CD4-positive, alpha-beta T cell treated with Interleukin-4 for 4 hours (primary cell): ENCODE measurements at places on chromosomes 12 and 14.
A peak's percentile ranks its signal among the peaks of the same experiment; 100 is the strongest.

DNA sequence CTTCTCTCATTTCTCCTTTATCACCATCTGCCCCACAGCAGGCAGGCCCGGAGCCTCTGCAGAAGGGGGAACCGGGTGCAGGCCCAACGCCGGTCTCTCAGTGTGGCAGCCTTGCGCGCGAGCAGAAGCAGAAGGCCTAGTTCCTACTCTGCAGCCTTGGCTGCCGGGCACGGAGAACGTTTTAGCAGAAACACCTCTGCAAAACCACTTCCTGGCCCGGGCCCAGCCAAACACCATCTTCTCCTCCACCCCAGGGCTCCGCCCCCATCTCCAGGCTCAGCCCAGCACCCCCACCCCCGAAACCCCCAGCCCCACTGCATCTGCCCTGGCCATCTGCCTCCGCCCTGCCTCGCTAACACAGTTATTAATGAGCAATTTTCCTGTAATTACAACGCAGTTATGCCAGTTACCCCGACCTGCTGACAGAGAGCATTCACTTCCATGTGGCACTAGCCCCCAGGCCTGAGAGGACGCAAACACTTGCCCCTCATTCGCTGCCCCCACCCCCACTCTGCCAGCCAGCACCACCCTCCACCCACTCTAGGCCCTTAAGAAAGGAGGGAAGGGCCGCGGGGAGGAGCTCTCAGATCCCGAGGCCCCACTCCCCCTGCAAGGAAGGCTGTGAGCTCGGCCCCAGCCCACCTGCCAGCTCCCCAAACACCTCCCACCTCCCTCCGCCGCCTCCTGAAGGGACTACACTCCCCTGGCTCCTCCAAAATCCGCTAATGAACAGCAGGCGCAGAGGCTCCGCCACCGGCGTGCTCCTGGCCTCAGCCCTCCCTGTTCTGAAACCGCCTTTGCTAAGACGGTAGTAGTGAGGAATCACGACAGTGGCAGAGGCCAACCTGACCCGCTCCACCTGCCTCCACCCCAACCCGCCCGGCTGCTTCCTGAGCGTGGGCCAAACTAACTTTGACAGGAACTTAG is 44.7 kb upstream of the FBRSL1 start:
- DNase-seq: peak; percentile 84

DNA sequence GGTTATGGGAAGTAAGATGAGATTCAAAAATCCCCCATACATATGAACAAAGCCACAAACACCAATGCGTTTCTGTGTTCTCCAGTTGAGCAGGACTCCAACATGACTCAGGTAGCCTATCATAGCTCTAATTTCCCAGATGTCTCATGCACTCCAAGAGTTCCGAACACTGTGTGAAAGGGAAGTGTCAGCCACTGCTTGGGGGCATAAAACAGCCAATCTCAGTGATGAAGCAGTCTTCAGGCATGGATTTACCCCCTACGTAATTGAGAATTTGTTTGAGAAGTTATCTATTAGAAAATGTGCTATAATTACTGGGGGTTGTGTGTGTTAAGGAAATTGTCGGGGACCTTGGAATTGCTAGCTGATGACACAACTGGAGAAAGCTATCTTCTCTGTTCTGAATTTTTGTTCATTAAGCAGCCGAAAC is 153.9 kb upstream of the AVPR1A start:
- no peak for DNase-seq

DNA sequence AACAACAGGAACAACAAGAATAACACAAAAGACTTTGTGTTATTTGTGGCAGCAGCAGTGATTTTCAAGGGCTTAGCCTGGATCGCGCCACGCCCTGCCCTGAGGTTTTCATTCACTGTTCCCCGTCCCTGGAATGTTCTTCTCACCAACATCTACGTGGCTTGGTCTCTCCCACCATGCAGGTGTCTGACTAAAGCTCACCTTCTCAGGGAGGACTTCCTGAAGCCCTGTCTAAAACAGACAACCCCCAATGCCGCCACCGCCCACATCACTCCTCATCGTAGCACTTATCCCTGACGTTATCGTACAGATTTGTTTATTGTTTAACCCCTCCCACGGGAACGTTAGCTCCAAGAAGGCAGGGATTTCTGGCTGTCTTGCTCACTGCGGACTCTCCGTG is 40.4 kb downstream of the P2RX4 start:
- DNase-seq: no peak

GRCh38 chr14:74911704-74912103 is 11.4 kb downstream of the RPS6KL1 start:
- no peak for DNase-seq

DNA sequence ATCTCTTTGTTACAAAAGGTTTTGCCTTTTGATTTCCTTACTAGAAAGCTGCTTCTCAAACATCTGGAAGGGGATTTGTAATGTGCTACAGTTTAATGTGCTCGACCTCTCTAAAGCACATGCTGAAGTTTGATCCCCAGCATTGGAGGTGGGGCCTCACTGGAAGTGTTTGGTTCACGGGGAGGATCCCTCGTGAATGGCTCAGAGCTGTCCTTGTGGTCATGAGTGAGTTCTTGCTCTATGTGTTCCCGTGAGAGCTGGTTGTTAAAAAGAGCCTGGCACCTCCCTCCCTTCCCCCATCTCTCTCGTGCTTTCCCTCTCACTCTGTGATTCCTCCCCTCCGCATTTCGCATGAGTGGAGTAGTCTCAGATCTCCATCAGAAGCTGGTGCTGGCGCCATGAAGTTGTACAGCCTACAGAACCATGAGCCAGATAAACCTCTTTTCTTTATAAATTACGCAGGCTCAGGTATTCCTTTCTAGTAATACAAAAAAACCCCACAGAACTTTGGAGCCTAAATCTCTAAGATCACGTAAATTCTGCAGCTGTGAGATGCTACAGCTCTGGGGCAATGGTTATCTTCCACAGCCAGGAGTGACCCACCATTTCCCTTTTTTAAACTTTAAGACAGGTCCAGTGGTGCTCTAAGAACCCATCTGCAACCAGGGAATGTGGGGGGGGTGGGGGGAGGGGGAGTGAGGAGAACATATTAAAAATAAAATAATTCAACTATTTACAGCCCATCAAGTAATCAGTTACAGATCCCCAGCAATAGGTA is 214.4 kb downstream of the FOXN3 start:
- no peak for DNase-seq

DNA sequence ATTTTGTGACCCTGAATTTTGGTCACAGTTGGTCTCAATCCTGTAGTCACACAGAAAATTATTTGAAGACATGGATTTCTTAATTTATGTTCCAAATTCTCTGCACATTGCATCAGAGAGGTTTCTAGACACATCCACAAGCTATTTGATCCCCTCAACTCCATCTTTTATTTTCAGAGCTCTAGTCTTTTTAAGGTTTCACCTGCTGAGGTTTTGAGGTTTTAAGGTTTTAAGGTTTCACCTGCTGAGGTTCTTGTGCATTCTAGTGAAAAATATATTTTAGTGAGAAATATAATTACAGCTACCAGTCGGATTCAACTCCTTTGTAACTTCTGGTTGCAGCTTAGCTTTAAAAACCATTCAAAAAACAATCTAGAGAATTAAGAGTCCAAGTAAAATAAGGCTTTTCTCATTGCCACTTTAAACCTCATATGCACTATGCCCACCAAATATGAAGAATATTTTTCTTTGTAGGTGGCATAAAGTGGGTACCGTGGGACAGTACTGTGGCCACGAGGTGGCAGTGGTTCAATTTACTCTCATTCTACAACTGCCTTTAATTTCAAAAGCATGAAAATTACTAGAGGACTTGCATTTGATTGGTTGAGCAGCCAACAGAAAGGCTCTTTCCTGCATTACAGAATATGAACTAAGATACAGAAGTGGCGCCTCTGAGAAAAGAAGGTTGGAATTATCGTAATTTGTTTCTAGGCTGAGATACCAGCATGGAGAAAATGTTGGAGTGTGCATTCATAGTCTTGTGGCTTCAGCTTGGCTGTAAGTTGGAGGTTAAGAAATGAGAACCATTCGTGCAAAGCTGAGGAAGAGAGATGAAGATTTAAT is 366.5 kb upstream of the OR4E1 start:
- peak; percentile 55 for DNase-seq

- DNase-seq: no peak
These were observed 19.5 kb upstream of the ITGA5 start for GRCh38 chr12:54438517-54438916.

GRCh38 chr12:56801661-56802622 is 38.8 kb downstream of the HSD17B6 start:
- DNase-seq: no peak

DNA sequence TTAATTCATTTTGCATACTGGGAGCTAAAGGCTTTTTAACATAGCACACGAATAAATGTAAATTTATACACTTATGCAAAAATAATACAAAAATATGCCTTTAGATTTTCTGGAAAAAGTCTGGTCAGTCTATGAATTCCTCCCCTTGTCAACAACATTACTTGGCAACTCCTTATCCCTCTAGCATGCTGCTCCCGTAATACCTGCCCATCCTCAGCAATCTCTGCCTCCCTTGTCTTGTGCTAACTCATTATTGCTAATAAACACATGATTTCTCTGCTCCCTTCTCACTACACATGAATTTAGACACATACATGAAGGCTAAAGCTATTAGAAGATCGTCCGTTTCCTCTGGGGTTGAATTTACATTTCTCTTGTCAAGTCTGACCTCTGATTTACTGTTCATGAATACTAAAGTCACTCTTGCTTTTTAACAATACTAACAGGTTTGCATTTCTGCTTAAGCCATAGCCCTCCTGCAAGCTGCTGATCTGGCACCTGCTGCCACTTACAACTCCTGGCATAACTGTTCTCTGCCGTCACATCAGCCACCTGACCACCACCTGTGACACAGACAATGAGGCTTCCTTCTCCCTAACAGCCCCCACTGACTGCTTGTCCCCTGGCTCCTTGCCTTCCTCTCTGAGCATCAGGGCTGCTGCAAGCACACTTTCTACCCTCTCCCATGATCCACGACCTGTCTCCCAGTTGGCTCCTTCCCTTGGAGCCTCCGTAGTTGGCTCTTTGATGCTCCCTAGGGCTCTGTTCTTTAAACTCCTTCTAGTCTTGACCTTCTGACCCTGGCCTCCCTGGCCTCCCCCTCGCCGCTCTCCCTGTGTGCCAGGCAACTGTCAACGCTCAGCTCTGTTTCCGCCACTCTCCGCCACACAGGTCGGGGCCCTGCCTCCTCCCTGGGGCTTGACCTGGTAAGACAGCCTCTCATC is 177.6 kb downstream of the CALM1 start:
- DNase-seq: no peak

DNA sequence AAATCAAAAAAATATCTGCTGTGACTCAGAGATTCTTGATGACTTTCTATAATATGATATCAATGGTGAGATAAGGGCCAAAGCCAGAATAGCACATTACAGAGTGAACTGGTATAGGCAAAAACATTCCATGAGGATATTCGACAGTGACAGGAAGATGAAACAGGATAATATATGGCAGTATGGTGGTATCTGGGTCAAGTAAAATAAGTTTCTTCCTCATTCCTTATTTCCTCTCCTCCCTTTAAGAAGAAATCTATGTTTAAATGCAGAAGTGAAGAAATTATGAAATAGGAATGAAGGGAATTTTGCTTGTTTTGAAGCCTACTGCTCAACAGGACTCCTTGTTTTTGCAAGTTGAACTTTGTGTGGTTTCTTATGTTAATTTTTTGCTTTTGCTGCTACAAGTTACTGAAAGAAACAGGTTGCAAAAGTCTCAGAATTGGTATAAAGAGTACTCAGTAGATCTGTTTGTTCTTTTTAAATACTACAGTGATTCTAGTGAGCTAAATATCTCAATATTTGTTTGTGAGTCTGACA is 7.0 kb downstream of the ACSS3 start:
- DNase-seq: no peak

GRCh38 chr12:124744659-124745464 is 118.8 kb downstream of the SCARB1 start:
- DNase-seq: no peak

DNA sequence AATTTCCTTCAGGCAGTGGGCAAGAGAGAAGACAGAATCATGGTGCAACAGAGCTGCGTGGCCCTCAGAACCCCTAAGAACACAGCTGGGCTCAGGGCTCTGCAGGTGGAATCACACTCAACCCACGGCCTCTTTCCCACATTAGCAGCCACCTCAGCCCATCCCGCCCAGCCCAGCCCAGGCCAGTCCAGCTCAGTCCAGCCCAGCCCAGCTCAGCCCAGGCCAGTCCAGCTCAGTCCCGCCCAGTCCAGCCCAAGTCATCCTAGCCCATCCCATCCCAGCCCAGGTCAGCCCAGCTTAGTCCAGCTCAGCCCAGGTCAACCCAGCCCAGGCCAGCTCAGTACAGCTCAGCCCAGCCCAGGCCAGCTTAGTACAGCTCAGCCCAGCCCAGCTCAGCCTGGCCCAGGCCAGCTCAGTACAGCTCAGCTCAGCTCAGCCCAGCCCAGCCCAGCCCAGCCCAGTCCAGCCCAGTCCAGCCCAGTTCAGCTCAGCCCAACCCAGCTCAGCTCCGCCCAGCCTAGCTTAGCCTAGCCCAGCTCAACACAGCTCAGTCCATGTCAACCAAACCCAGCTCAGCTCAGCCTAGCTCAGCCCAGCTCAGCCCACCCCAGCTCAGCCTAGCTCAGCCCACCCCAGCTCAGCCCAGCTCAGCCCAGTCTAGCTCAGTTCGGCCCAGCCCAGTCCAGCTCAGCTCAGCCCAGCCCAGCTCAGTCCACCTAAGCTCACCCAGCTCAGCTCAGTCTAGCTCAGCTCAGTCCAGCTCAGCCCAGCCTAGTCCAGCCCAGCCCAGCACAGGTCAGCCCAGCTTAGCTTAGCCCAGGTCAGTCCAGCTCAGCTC is 183.1 kb downstream of the TMEM121 start:
- no peak for DNase-seq

- DNase-seq: no peak
These were observed 165.4 kb upstream of the PWP1 start for GRCh38 chr12:107519906-107520859.

- no peak for DNase-seq
These were observed 35.0 kb upstream of the FUT8 start for GRCh38 chr14:65377576-65377975.

DNA sequence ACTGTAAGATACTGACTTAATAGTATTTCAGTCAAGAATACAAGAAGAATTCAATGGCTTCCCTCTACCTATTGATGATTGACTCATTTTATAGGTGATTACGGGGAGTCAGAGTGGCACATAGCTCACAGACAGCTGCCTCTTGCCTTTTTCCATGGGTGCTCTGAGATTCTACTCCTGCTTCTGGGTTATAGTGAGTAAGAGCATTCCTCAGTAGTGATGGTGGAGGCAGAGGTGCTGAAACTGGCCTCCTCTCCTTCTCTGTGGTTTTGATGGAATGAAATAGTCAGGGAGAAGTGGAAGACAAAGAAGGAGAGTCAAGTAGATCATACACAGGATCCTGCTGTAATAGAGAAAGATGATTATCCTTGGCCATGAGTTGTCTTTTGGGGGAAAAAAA is 438.2 kb upstream of the FAR2 start:
- DNase-seq: no peak

DNA sequence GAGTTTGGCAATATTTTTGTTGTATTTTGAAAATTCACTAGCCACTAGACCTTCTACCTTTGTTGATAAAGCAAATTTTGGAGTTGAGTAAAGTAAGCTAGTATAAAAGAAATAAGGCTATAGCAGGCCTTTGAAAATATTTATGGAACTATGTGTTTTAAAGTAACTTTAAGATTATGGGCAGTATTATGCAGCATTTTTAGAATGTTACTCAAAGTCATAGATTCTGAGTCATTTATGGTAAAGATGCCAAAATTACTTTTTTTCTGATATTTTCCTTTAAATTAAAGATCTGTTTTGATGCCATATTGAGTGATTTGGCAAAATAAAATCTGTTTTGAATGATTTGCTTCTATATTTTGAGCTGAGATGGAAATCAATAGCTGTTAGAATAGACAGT is 57.2 kb downstream of the SYNE2 start:
- DNase-seq: no peak

GRCh38 chr14:100504372-100505078 is 82.7 kb downstream of the BEGAIN start:
- DNase-seq: no peak
